A549 (cell line): ENCODE measurements at places on chromosomes 7 and 10. TPM values are rescaled to one million over a fixed set of nuclear protein-coding genes. Genes with fewer than 3 reads are reported as not detected.

The STAG3 gene
- polyA plus RNA-seq = 0.50 to 0.66 TPM (median 0.55 TPM) in 3 replicates

The ABCC2 gene
- 164 to 192 TPM (median 173 TPM) in 3 replicates for polyA plus RNA-seq

The TMEM273 gene
- not detected in 3 replicates for polyA plus RNA-seq

- no peak for DNase-seq
Observed at GRCh38 chr10:50512214-50512595, 111.6 kb downstream of the SGMS1 start.

DNA sequence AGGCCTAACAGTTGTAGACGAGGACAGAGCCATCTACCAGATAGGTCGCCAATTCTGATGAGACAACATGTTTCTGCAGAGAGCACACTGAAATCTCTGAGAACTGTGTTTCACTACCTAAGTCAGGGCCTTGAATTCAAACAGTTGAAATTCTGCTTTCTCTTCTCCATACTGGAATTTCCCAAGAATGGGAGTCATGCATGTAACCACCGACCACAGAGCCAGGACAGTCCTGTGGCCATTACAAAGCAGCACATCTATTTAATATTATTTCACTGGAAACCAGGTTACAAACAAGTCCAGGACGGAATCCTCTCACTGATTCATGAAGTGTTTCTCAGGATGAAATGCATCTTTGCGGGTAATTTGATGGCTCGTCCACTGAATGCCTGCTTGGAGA is 62.0 kb upstream of the ST8SIA6 start:
- DNase-seq = no peak

- DNase-seq = no peak
Observed at GRCh38 chr7:12827920-12828319, 140.5 kb downstream of the ARL4A start.

DNA sequence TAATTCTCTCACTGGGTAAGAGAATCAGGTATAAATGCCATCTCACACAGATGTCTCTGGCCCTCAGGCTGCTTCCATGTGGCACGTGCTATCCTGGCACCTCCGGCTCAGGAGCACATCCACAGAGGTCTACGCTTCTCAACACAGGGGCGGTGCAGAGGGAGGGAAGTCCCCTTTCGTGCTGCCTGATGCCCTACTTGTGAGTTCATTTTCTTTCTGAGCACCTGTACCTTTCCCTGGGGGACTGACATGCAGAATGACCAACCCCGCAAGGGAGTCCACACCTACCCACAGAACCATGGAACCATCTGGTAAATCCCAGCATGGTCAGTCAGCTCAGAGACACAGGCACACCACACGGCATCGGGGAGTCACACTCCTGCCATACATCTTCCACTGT is 99.0 kb upstream of the SAMD8 start:
- no peak for DNase-seq

- DNase-seq = no peak
Observed at GRCh38 chr7:29410996-29411395, 152.6 kb upstream of the PRR15 start.

DNA sequence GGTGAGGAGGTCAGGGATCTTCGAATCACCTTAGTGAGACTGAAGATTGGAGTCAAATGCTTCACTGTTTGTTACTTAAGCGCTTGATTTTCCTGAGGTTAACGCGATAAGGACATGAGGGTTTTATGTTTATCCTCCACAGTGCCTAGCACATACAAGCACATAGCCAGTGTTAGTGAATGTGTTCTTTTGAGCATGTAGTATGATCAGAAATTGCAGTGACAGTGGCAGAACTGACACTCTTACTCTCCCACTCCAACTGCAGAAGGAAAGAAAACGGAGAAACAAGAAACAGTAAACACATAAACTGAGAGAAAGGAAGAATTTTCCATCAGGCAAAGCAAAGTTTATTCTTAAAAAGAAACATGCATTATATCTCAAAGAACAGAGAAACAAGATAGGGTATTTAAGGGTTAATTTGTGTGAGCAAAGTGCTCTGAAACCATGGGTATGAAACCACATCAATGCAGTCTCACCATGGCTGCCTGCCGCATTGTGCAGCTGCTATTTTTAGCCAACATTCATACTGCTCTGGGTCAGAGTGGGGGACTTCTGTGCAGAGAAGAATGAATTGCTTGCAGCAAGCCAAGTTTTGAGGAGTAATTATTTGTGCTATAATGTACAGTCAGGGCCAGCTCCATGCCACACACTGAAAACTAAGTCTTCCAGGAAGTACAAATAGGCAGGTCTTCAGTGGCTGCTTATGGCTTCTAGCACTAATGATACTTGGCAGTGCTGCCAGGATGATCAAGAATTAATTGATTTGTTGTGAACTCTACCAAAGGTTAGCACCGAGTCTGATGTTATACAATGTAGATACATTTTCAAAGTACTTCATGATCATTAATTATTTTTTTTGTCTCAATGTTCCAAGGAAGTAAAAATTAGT is 152.0 kb downstream of the MACC1 start:
- DNase-seq = no peak

GRCh38 chr7:83677180-83677866 is 28.4 kb upstream of the SEMA3E start:
- DNase-seq = peak; percentile 41

DNA sequence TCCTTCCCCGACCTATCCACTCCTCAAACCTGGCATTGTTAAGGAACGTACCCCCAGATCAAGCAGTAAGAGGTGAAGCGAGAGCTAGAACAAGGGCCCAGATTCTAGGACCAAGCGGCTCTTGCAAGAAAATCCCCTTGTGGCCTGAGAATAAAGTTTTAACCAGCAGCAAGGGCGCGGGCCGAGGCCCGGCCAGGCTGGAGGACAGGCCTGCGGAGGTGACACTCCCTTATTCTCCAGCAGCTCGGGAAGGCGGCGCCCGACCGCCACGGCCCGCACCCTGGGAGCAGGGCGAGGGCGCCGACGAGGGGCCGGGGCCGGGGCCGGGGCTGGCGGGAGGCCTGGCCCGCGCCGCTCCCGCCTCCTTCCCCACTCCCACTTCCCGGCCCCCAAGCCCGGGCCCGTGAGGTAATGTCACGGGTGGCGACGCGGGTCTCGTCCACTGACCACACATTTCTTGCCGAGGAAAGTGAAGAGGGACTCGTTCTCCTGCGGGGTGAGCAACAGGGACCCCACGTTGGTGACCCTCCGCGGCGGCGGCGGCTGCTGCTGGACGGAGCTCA is 551 bp downstream of the WASL start:
- peak; percentile 50 for DNase-seq
